ENCODE measurements at places on chromosomes 7 and 10. TPM values are rescaled to one million over a fixed set of nuclear protein-coding genes. Genes with fewer than 3 reads are reported as not detected.

GRCh38 chr10:114388275-114388674, 16.0 kb downstream of the AFAP1L2 start:
- DNase-seq: no peak

DNA sequence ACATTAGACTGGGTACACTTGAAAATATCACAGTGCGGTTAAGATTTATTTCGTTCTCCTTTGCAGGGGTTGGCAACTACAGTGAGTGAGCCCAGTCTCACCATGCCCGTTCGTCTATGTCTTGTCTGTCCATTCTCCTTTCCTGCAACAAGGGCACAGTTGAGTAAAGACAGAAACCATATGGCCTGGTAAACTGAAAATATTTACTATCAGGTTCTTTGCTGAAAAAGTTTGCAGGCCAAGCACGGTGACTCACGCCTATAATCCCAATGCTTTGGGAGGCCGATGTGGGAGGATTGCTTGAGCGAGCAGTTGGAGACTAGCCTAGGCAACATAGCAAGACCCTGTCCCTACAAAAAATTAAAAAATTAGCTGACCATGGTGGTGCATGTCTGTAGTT, 11.4 kb upstream of the KCTD7 start:
- no peak for DNase-seq

DNA sequence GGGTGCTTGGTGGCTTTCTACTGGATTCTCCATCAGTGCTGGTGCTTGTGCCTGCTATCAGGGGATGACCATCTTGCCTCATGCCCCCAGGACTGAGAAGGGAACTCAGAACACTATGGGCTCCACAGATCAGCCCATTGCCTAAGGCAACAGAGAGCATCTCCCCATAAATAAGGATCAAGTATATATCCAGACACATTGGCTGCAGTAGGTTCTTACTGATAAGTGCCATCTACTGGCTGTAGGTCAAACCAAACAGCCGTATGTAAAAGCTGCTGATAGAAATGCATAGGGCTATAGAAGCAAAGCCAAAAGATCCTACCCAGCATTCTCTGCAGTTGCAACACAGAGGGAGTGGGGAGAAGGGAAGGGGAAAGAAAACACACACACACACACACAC, 153.7 kb downstream of the CDK14 start:
- DNase-seq: no peak

Gene OR2A12
- total RNA-seq: not detected

Gene MYOZ1
- not detected for total RNA-seq
